NCI-H1417 (cell line): ENCODE measurements at places on chromosomes 12 and 14.

DNA sequence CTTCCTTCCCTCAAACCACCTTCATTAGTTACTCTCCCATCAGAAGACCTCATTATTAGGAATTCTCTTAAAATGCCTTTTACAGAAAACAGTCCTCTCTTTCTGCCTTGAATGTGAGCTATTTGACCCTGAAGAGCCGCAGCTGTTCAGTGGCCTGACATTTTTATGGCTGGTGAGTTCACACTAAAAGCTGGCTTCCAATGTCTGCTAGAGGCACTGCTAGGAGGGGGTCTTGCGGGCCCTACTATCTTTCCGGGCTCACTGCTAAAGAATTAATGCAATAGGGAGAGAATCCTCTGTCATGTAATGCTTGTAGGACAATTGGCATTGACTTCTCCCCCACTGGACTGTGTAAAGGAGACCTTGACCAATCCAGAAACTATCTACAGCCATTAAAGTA lies 87.7 kb downstream of the GPR135 start:
- DNase-seq = no peak

DNA sequence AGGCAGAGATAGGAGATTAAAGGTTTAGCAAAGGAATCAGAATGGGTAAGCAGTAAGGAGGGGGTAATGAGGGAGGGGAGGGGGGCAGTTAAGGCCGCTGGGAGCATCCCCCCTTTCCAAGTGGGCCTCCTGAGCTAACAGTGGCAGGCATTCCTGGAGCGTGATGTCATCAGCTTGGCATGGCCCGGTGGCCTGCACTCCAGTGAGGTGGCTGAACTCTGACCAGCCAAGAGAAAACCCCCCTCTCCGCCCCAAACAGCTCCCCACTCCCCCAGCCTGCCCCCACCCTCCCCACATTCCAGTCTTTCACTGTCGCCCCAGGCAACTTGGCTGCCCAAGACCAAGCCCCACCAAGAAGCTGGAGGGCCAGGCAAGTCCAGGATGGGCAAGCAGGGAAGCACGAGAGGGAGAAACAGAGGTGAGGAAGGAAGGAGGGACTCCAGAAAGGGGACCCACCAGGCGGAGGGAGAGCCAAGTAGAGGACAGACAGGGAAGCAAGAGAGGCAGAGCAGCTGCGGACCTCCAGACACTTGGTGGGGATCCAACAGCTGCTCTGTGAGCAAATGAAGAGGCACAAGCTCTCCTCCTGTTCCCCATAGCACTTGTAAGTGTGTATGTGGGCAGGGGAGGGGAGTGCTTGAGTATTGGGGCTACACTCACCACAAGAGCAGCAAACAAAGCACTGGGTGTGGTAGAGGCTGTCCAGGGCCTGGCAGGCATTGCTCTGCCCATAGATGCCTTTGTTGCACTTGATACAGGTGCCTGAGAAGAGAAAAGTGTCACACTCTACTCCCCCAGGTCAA lies 4.5 kb downstream of the AJUBA start:
- DNase-seq = no peak

DNA sequence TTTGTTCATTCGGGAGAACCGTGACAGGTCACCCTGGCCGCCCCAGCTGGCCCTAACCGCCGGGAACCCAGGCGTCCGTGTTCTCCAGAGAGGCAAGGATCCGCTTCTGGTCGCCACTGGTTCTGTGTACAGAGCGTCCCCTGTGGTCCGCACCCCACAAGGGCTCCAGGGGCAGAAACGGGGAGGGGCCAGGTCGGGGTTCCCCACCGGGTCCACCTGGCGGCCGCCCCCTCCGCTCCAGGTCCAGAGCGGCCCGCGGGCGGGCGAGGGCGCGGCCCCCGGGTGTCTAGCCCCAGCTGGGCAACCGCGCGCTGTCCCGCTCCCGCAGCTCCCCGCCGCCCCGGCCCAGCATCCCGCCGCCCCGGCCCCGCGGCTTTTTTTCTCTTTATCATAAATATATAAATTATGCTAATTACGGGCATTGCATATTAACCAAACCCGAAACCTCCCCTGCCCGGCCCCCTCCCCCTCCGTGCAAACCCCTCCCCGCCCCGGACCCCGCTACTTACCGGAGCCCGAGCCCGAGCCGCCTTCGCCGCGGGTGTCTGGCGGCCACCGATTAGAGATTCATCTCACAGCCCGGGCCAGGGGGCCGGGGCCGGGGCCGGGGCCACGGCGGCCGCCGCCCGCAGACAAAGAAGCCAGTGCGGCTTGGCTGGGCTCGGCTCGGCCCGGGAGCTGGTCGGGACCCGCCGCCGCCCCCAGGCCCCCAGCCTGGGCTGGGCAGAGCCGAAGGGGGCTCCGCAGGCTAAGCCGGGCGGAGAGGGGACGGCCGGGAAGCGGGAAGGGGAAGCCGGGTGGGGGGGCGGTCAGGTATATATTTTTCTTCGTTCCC lies 512 bp downstream of the POU6F1 start:
- peak; percentile 30 for DNase-seq

GRCh38 chr12:88388566-88389540 lies 191.4 kb downstream of the KITLG start:
- no peak for DNase-seq

DNA sequence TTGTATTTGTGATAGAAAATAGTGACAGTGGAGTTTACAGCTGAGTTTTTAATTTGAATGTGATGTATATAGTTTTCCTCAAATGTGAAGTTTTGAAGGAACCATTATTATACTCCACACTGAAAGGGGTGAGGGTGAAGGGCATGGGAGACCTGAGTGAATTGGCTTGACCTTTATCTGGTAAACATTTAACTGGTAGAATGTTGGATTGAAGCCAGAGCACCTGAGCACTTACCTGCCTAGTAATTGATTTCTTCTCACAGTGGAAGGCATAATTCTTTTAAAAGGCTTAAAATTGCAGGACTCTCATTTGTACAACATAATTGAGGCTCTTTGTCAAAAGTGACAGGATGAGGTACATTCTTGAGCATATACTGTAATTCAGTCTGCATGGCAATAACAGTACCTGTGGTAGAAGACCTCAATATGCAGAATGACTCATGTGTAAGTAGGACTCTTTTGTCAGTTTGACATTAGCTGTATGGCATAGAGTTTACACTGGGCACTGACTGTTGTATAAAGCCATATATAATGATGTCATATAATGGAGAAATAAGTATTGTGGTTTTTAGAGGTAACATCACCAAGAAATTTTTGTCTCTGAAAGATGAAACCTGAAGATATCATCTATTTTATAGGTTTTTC lies 309.6 kb downstream of the TMTC2 start:
- DNase-seq = peak; percentile 58

GRCh38 chr14:92754966-92755365 lies 6.5 kb upstream of the LGMN start:
- DNase-seq = peak; percentile 5

DNA sequence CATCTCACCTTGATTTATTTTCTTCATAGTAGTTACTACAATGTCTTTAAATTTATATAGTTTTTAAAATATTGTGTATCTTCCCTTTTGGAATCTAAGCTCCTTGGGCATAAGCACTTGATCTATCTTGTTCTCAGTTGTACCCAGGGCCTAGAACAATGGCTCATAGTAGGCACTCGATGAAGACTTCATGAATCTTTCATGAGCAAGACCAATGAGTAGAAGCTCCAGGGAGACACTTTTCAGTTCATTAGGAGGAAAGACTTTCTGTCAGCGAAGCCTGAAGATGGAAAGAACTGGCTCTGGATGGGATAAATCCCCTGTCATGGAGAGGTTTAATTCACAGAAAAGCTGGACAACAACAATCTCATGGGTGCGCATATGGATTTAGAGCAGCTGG lies 140.2 kb upstream of the CRY1 start:
- no peak for DNase-seq

DNA sequence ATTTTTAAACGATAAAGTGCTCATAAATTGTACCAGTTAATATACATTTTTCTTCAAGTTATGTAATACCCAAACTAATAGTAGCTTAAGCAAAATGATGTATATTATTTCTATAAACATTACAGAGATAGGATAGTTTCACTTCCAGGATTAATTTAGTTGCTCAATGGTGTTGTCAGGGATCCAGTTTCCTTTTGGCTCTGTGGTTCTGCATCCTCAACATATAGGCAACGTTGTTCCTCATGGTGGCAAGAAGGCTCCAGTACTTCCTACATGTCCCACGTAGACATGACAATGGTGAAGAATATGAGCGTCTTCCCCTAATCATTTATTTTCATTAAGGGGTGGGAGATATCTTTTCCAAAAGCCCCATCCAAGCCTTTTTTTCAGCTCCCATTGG lies 60.7 kb upstream of the DCD start:
- DNase-seq = no peak

DNA sequence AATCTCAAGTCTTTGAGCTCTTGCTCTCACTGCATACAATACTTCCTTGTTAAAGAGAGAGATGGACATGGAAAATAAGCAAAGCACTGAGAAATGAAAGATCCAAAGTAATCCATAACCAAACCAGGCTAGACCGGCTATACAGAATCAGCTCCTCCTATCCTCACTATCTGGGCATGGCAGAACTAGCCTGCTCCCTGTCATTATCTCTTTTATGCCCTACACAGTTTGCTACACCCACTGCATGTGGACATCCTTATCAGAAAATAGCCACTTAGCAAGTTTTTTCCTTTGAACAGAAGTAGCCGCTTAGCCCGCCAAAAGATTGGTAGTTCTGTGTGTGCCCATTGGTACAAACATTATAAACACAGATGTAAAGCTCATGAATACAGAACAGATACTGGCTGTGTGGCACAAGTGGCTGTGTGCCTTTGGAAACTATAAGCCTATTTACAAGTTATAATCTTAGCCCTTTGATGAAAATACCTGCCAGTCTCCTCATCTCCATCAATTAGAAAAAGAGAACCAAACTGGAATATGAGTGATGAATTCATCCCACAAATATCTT lies 34.7 kb downstream of the SPTB start:
- no peak for DNase-seq
